G401 (cell line): ENCODE measurements at places on chromosomes 12 and 14.

DNA sequence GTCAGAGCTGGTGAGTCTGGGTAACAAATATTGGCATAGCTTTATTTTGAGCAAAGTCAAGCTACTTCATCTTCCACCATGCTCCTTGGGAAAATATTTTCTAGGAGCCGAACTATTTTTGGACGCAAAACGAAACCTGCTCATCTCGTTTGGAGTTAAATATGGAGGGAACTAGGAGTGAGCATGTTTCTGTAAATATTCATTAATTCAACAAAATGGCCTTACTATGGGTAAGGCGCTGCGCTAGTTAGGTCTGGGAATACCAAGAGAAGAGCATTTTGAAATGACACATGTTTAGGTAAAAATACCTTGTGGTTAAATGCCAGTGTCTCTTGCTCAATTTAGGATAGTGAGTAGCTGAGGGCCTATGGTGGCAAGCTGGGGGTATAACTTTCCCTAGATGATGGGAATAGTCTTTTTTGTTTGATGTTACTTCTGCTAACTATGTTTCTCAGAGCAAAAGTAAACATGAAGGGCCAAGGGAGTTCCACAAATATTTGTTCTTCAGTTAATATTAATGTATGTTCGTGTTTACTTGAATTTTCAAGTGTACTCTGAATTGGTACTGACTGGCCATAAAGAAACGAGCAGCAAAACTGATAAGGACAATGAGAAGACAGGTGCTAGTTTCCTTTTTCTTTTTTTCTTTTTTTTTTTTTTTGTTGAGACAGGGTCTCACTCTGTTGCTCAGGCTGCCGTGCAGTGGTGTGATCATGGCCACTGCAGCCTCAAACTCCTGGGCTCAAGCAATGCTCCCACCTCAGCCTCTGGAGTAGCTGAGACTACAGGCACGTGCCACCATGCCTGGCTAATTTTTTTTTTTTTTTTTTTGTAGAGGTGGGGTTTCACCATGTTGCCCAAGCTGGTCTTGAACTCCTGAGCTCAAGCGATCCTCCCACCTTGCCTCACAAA lies 77.7 kb downstream of the MAP1LC3B2 start:
- no peak for DNase-seq

- DNase-seq = no peak
These were observed 104.6 kb downstream of the DAAM1 start for GRCh38 chr14:59292921-59293534.

DNA sequence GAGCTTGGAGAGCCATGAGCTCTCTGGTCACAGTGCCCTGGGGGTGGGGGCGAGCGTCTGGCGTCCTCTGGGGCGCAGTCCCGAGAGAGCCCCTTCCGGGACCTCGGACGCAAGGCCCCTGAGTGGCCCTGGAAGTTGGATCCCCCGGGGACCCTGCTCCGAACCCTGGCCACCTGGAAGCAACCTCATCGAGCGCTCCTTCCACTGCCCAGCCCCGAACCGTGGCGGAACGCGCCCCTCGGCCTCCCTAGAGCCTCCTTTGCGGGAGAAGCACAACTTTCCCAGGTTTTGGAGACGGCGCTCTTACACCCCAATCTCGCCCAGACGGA lies 1.2 kb downstream of the NOS1 start:
- no peak for DNase-seq

- DNase-seq = peak; percentile 8
These were observed 21.3 kb downstream of the GCH1 start for GRCh38 chr14:54881235-54881760.
